Naive thymus-derived CD8-positive, alpha-beta T cell (primary cell): ENCODE measurements at places on chromosomes 2 and 18.
A peak's percentile ranks its signal among the peaks of the same experiment; 100 is the strongest.

DNA sequence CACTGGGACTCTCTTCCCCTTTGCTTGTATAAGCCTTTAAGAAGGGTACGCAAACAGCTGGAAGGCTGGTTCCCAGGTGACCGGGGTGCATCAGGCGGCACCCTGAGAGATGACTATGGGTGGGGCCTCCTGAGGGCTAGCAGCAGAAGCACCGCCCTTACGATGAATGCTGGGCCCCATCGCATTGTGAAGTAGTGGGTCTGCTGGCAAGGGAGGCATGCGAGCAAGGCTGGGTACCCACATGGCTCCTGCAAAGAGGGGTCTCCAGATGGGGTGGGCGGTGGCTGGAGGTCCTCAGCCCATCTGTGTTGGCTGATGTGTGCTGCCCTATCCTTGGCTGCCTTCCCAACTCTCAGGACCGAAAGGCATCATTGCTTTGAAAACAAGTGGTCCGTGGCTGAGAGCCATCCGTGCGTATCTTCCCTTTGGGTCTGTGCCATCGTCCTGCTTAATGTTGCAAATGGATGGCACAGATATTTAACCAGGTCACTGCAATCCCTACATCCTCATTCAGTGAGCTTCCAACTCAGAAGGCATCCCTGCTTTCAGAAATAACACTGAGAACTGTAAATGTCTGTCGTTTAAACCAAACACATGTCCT, 83.5 kb upstream of the GPC1 start:
- H3K4me3 ChIP-seq: no peak overlapping the region
- peaks cover 2% of the 10 kb centered on the region for H3K4me1 ChIP-seq
- no peak overlapping the region for H3K27ac ChIP-seq
- DNase-seq: no peak
- peaks cover 3% of the 10 kb centered on the region for H3K27me3 ChIP-seq

DNA sequence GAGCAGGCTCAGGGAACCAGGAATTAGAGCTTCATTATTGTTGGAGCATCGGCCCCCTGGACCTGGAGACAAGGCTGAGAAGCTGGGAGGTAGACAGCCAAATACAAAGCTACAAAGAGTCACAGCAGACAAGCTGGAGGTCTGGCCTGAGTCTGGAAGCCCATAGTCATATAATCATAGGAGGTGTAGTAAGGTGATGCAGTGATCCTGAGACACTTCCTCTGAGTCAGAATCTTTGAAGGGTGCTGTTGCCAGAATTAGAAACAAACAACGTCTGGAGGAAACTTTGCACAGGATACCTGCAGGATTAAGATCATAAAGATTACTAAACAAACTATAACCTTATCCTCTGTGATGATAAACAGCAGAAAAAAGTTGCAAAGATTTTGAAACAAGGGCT, 213.8 kb downstream of the DSC3 start:
- H3K27me3 ChIP-seq: no peaks in the 10 kb centered on the region
- H3K27ac ChIP-seq: no peak overlapping the region
- no peak overlapping the region for H3K4me3 ChIP-seq
- no peaks in the 10 kb centered on the region for H3K36me3 ChIP-seq
- H3K4me1 ChIP-seq: no peaks in the 10 kb centered on the region

DNA sequence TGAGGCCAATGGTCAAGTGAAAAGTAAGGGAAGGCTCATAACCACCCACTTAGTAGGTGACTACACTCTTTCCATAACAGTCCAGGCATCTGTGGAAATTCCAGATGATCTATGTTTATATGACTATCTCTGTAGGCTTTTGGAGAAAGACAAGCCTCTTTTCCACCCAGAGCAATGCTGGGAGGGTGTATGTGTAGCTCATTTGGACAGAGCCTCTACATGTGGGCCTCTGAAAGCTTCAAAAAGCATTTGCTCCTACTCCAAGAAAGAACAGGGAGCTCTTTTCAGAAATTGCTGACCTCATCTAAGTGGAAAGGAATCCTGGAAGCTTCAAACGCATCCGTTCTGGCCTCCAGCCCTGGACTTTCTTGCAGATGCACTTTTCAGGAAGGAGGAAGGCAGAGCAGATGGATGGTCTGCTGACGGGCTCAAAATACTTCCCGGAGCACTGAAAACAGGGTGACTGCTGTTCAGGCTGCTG, 308.7 kb downstream of the LRATD1 start:
- H3K27me3 ChIP-seq: peaks cover 18% of the 10 kb centered on the region
- no peak overlapping the region for H3K27ac ChIP-seq
- no peak overlapping the region for H3K4me3 ChIP-seq
- H3K36me3 ChIP-seq: peaks cover 8% of the 10 kb centered on the region
- peaks cover 3% of the 10 kb centered on the region for H3K4me1 ChIP-seq

GRCh38 chr2:46097714-46098480, 199.3 kb upstream of the EPAS1 start:
- H3K4me1 ChIP-seq: no peaks in the 10 kb centered on the region
- DNase-seq: no peak
- no peak overlapping the region for H3K4me3 ChIP-seq

- H3K4me1 ChIP-seq: peaks cover 56% of the 10 kb centered on the region
- peak overlapping the region; percentile 99 for H3K27ac ChIP-seq
- peaks cover 3% of the 10 kb centered on the region for H3K36me3 ChIP-seq
Measured at GRCh38 chr2:55051026-55051866, 995 bp upstream of the RTN4 start.

DNA sequence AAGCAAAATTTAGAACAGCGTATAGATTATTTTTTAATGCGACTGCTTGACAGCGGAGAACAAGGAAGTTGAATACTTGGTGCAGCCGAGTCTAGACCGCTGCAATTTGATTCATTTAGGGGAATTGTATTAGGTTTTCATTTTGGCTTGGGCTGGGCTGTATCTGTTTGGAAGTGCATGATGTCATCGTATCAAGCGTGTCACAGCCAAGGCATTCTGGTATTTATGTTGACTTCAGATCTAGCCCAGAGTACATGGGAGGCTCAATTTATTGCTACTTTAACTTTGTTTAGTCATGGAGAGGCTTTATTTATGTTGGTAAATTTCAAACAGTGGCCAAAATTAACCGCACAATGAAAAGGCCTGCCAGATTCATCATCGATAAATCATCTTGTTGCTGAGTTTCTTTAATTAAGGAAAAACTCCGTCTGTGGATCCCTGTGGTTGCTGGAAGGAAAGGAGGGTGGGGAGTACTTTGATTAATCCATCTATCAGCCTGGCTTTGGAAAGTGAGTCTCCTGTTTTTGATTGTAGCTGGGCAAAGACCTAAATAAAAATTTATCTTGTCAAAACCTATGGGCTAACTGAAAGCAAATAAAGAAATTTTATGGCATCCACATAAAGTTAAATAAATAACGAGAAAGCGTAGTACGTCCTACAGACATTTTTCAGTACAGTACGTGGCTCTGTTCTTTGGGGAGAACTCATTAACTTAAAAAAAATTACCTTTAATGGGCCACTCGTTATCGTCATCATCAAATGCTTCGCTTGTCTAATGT, 230.4 kb upstream of the SPRED2 start:
- no peak for DNase-seq
- no peak overlapping the region for H3K4me3 ChIP-seq
- no peak overlapping the region for H3K27ac ChIP-seq
- H3K36me3 ChIP-seq: no peaks in the 10 kb centered on the region
- peaks cover 3% of the 10 kb centered on the region for H3K27me3 ChIP-seq

DNA sequence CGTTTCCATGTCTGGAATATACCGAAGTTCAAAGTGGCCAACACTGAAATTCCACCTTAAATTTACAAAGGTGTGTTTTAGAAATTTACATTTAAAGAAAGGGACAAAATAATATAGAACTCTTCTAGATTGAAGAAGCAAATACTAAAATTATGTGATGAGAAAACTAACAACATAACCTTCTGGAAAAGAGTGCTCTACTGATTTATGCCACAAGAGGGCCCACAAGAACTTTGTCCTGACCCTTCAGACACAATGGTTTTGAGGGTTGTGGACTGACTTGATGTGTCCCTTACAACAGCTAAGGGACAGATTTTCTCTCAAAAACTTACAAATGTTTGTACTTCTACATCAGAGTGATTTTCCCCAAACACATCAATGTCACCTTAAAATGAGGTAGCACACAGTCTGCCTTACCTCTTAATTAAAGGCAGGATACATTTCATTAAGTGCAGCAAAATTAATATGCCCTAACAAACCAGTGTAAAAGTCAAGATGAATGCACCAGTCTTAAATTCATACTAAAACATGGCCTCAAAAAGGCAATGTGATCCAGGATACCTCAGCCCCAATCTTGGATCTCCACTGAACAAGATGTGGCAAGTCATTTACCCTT, 36.2 kb downstream of the EIF2AK3 start:
- H3K27me3 ChIP-seq: no peaks in the 10 kb centered on the region
- H3K4me3 ChIP-seq: no peak overlapping the region
- peak overlapping the region; percentile 25 for H3K27ac ChIP-seq
- peaks cover 25% of the 10 kb centered on the region for H3K36me3 ChIP-seq

DNA sequence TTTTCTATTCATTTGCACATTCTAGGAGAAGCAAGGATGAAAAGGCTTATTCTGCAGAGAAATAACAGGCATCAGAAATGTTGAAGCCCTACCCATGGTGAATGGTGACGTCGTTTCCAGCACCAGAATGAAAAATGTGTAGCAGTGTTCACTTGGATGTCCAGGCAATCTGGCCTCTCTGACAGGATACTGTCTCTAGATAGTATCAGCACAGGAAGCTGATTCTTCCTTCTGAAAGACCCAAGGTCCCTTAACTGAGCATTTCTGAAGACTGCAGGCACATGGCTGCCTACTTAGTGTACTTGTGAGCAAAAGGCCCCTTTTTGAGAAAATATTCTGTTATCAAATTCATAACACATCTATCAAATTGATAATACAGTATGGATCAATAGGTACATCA, 234.1 kb downstream of the XIRP2 start:
- no peak for DNase-seq
- H3K27ac ChIP-seq: no peak overlapping the region
- H3K27me3 ChIP-seq: peaks cover 9% of the 10 kb centered on the region
- H3K36me3 ChIP-seq: no peaks in the 10 kb centered on the region
- H3K4me1 ChIP-seq: no peaks in the 10 kb centered on the region
- no peak overlapping the region for H3K4me3 ChIP-seq

DNA sequence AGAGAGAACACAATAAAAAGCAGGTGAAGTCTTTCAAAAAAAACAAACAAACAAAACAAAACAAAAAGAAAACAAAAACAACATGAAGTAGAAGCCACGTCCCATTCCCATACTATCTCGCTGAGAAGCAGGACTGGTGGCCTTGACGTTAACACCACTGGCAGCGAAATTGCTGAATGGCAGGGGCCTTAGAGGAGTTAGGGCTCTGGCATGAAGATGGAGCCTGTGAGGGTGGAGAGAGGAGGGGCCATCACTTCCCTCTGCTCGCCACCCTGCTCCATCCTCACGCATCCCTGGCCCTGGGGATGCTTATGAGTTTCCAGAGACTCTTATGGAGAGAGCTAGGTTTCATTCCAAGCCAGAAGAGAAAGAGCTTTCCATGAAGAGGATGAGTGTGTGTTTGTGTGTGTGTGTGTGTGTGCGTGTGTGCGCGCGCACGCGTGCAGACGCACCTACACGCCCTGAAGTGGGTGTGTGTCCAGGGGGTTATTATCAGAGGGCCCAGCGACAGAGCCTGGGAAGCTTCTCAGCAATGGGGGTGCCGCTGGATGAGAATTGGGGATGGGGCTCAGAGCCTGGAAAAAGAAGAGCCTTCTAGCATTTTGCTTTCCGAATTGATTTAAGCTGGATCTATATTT, 20.4 kb upstream of the IMPA2 start:
- DNase-seq: no peak
- no peak overlapping the region for H3K27ac ChIP-seq
- H3K4me1 ChIP-seq: no peaks in the 10 kb centered on the region
- H3K27me3 ChIP-seq: no peaks in the 10 kb centered on the region

DNA sequence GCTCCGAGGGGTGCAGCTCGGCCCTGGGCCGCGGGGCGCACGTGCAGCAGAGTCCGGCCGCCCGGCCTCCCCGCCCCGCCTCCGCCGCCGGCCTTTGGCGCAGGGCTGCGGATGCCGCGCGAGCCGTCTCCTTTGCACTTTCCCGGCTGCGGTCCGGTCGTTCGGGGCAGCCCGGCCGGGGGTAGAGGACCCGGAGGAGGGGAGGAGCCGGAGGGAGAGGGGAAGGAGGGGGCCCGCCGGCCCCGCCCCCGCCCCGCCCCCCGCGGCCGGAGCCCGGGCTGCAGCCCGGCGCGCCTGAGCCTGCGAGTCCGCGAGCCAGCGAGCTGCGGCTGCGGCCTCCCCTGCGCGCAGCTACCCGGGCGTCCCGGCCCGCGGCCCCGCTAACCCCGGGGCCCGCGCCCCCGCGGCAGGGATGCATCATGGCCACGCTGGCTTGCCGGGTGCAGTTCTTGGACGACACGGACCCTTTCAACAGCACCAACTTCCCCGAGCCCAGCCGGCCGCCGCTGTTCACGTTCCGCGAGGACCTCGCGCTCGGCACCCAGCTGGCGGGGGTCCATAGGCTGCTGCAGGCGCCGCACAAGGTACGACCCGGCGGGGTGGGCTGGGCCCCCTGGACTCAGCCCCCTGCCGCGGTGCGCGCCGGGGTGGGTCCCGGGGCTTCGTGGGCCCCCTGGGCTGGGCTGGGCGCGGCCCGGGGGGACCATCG, at the start of gene FHOD3:
TSS of gene FHOD3 (plus strand) at position 297 of the 709 bp plus-strand sequence. CDS start at position 420, 123 bp downstream.
- no peaks in the 10 kb centered on the region for H3K36me3 ChIP-seq
- no peak within 1 kb of the TSS for H3K27ac ChIP-seq
- DNase-seq: no peak
- peaks cover 34% of the 10 kb centered on the region for H3K27me3 ChIP-seq
- no peaks in the 10 kb centered on the region for H3K4me1 ChIP-seq

DNA sequence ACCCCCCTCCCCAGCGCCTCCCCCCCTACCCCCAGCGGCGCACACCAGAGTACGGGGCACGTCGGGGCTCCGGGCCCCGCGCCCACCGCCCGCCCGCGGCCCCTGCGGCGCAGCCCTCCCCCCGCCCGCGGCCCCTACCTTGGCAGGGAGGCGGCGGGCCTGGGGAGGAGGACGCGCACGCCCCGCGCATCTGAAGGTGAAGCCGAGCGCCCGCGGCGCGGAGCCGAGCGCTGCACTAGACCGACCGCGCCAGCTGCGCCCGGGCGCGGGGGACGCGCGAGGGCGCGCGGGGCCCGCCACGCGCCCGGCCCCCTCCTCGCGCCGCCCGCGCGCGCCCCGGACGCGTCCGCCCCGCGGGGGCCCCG, at the start of gene ZNF516:
TSS of gene ZNF516 (minus strand) at position 237 of the 365 bp plus-strand sequence. CDS start 52,188 bp downstream, outside the sequence.
- H3K4me3 ChIP-seq: peak within 1 kb of the TSS; percentile 92
- H3K27ac ChIP-seq: peak within 1 kb of the TSS; percentile 70
- peaks cover 8% of the 10 kb centered on the region for H3K27me3 ChIP-seq
- H3K4me1 ChIP-seq: peaks cover 43% of the 10 kb centered on the region
- DNase-seq: no peak

- peaks cover 2% of the 10 kb centered on the region for H3K4me1 ChIP-seq
- H3K27me3 ChIP-seq: no peaks in the 10 kb centered on the region
- H3K27ac ChIP-seq: no peak overlapping the region
- no peaks in the 10 kb centered on the region for H3K36me3 ChIP-seq
- DNase-seq: no peak
- H3K4me3 ChIP-seq: no peak overlapping the region
Measured at GRCh38 chr2:189421644-189422043, 19.6 kb upstream of the WDR75 start.

- H3K27me3 ChIP-seq: no peaks in the 10 kb centered on the region
- H3K4me1 ChIP-seq: no peaks in the 10 kb centered on the region
- H3K4me3 ChIP-seq: no peak overlapping the region
- no peak overlapping the region for H3K27ac ChIP-seq
- H3K36me3 ChIP-seq: no peaks in the 10 kb centered on the region
Measured at GRCh38 chr2:22741216-22741615, 643.8 kb upstream of the KLHL29 start.

- H3K27me3 ChIP-seq: peaks cover 10% of the 10 kb centered on the region
- H3K4me1 ChIP-seq: peaks cover 13% of the 10 kb centered on the region
- DNase-seq: no peak
Measured at GRCh38 chr2:223835701-223836532, 1.5 kb downstream of the AP1S3 start.
